ENCODE measurements at places on chromosomes 5 and 9.
A peak's percentile ranks its signal among the peaks of the same experiment; 100 is the strongest.

DNA sequence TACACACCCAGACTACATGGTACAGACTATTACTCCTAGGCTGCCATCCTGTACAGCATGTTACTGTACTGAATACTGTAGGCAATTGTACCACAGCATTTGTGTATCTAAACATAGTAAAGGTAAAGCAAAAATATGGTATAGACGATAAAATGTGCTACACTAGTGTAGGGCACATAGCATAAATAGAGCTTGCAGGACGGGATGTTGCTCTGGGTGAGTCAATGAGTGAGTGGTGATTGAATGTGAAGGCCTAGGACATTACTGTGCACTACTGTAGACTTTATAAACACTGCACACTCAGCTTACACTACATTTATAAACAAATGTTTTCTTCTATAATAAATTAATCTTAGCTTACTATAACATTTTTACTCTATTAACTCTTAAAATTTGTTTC, 25.6 kb downstream of the ANKRD55 start:
- no peak for DNase-seq

GRCh38 chr5:144596517-144596916, 425.8 kb downstream of the KCTD16 start:
- no peak for DNase-seq

DNA sequence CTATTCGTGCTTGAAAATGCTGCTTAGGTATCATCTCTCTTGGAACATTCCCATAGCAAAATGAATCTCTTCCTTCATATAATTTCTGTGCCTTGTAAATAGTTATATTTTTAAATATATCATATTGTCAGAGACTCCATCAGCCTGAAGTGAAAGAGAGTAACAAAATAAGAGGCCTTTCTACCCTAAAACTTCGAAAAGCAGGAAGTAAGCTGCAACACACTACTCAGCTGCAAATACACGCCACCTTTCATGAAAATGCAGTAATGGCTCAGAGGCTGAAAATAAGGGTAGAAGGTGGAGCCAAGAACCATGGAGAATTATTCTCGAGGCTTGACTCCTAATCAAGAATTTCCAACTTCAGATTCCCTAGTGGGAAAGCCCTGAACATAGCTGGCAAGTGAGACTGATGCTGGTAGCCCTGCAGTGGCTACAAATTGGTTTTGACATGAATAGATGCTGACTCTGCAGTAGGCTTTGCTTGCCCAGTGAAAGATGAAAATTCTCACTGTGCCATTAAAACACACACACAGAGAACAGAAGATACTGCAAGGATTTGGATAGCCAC, 30.2 kb upstream of the PTGER4 start:
- DNase-seq = no peak

DNA sequence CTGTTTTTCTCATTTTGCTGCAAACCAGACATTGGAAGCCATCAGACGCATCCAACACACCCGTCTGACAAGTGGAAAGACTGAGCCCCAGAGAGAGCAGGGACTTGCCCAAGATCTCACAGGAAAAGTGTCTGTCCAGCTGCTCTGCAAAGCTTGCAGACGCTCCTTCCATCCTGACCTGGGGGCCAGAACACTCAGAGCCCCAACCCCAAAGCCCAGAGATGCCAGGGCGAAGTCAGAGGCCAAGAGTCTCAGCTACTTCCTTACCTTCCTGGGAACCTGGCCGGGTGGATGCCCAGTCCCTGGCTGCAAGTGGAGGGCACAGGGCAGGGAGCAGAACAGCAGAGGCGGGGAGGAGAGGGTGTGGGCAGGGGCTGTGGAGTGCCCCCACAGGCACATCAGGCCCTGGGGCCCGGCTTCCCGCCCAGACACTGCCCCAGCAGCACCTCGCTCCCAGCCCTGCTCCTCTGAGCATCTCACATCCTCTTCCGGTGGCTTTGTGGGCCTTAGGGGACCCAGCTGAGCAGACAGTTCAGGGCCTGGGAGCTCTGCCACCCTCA, 9.7 kb upstream of the RALGDS start:
- DNase-seq = no peak

- no peak for DNase-seq
Observed at GRCh38 chr5:82859451-82860140, 217.6 kb downstream of the TMEM167A start.

GRCh38 chr9:120852240-120853010, 9.7 kb upstream of the PSMD5 start:
- no peak for DNase-seq

- DNase-seq = no peak
Observed at GRCh38 chr9:97372580-97372979, 39.3 kb upstream of the TDRD7 start.

DNA sequence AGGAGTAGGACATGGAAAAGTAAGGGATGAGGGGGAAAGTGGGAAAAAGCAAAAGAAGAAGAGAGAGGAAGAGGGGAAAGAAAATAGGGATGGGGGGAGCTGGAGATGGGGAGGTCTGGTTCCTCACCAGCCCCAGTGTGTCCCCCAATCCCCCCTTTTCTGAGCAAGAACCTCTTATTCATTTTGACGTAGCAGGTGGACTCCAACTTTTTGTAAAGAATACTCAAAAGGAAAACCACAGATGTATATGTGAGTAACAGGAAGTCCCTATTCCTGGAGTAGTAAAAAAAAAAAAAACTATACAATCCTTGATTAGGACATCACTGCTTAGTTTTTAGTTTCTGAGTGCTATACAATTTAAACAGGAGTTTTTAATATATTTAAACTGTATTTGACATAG, 3.9 kb upstream of the CFAP95 start:
- no peak for DNase-seq

DNA sequence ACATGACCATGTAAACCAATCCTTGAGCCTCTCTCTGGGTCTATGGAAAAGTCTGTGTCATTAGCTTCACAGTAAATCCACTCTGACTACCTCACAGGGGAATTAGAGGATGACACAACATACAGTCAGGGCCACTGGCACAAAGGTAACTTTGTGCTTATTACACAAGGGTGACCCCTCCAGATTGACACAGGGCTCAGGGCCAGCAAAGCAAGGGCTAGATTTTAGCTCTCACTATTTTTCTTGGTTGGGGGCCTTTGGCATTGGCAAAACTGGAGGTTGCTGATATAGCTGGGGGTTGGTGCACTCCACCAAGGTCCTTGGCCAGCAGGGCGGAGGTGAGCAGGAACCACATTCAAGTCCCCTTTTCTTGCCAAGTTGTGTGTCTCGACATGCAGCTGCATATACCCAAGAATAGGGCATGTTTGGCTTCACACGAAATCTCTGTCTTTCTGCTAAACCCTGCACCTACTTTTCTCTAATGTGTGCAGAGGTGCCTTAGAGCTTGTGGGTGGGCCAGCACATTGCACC, 15.2 kb upstream of the OSMR start:
- no peak for DNase-seq

DNA sequence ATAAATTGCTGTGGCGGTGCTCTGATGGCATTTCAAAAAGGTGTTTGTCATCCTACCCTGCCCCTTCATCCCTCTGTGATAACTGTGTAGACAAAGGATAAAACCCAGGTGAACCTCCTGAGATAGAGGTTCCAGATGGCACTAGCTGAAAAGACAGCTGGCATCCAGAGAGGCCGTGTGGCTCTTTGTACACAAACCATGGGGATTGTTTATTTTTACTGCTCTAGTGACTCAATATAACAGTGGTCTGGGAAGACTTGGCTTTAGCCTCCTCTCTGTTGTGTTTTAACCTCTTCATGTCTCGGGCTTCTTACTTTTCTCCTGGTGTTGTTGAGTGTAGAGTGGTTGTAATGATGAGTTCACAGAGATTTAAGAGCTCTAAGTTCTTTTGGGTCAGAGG, 48.8 kb downstream of the SH3GL2 start:
- peak; percentile 72 for DNase-seq

DNA sequence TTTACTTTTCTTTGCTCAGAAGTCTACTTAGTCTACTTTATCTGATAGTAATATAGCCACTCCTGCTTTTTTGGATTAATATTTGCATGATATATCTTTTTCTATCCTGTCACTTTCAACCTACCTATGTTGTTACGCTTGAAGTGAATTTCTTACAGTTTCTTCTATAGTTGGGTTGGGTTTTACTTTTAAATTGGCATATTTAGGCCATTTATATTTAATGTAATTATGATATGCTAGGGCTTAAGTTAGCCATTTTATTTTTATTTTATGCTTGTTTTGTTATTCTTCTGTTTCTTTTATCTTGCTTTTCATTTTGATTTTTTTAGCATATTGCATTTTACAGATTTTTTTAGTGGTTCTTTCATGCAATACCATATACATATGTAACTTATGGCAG, 164.7 kb downstream of the AOPEP start:
- DNase-seq = no peak

DNA sequence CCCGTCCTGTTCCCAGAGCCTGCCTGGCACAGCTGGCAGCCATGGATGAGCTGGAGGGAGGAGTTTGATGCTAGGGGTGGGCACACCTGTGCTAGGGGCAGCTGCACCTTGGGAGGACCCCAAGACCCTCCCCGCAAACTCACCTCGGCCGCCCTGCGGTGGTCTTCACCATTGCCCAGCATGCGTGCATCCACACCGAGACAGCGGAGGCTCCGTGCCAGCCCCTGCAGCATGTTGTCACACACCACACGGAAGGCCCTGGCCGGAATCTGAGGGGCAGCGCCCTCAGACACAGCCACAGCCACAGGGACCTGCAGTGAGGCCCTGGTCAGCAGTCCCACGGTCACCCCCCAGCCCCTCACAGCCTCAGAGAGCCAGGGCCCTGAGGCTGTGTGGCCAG, 45.9 kb upstream of the NRARP start:
- no peak for DNase-seq

DNA sequence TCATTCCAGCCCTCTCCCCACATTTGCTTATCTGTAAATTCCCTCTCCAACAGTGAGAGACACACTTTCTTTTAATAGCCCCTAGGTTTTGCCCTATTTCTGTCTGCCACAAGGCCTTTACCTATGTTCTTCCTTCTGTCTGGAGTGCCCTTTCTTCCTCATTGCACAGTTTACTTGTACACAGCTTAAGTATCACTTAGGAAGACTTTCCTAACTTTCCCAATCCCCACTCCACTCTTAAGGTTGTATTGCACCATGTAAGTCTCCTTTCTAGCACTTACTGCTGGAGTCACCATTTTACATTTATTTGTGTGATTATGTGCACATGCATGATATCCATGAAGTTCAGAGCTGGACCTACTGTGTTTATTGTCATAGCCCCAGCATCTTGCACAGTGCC, 10.8 kb upstream of the CKMT2 start:
- no peak for DNase-seq

DNA sequence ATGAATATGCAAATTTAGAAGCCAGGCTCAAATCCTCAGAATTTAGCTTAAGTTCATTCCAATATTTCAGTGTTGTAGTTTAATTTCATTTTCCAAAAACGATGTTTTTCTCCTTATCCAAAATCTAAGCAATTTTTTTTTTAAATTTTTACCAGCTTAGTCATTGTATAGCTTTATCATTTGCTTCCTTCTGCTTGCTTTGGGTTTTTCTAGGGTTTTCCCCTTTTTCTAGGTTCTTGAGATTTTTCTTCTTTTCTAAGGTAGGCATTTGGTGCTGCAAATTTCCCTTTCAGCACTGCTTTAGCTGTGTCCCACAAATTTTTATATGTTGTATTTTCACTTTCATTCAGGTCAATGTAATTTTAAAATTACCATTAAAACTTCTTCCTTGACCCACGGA, 34.4 kb upstream of the CCDC112 start:
- DNase-seq = no peak

DNA sequence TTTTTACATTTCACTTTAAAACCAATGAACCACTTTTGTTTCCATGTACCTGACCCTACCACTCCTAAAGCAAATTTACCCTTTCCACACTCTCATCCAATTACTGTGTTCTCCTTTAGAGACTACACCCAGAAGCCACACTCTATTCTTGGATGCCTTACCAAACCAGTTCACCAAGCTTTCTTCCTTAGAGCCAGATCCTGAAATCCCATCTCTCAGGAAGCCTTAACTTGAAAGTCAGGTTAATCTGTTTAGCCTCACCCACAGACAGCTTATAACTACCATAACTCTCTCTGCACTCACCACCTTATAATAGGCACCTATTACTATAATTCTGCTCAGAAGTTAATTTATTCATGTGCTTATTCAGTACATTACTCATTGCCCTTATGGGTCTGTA, 4.3 kb downstream of the CSNK1A1 start:
- DNase-seq = no peak

DNA sequence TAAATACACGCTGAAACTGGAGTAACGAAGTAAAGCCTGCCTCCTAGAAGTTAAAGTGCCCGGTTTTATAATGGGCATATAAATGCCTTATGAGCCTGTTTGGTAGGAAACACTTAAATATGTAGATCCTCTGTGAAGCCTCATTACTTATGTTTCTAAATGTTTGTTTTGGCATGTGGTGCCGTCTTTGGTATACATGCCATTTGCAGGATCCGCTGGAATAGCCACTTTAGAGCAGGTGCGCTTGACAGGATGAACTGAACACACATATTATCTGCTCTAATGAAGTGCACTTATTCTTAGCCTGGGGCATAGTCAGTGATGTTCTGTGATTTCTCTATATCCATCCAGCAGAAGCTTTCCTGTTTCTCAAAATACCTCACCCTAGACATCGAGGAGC, 778.1 kb upstream of the WWC1 start:
- DNase-seq = no peak

GRCh38 chr9:6681957-6682501, 36.5 kb upstream of the GLDC start:
- no peak for DNase-seq

- DNase-seq = no peak
Observed at GRCh38 chr5:144972317-144972716, 801.6 kb downstream of the KCTD16 start.

- DNase-seq = peak; percentile 24
Observed at GRCh38 chr9:17625644-17626388, 47.0 kb downstream of the SH3GL2 start.

- DNase-seq = no peak
Observed at GRCh38 chr5:124156415-124156996, 589.9 kb downstream of the ZNF608 start.

GRCh38 chr5:173864126-173865050, 23.8 kb upstream of the CPEB4 start:
- DNase-seq = no peak

DNA sequence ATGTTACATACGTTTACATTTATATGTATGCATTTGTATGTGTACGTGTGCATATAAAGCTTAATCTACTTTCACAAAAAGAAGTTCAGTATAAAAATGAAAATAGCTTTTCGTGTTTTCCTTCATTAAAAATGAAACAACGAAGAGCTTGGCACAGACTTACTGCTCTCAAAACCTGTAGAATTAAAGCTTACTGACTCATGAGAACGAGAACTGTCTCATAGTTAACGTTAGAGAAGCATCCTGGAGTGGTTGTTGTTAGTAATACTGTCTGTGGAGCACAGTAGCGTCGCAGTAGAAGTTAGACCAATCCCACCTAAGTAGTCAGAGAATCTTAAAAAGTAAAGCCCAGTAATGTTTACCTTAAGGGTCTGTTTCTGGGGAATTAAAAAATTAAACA, 1.3 kb downstream of the MAT2B start:
- no peak for DNase-seq

- DNase-seq = no peak
Observed at GRCh38 chr9:16363916-16364315, 506.6 kb downstream of the BNC2 start.

- DNase-seq = no peak
Observed at GRCh38 chr5:112049738-112050137, 292.7 kb upstream of the NREP start.

Measured in NCI-H446 (cell line).